Placental pericyte (primary cell): ENCODE measurements at places on chromosomes 12 and 14. TPM values are rescaled to one million over a fixed set of nuclear protein-coding genes. Genes with fewer than 3 reads are reported as not detected.

Gene USP5
- total RNA-seq: 64.3 and 117 TPM in 2 replicates

Gene ARF3
- 74.4 and 88.6 TPM in 2 replicates for total RNA-seq

Gene KRT79
- 0.72 TPM in 1 of 2 replicates, not detected in the other for total RNA-seq

Gene RHOJ
- total RNA-seq: 1.5 and 2.4 TPM in 2 replicates

Gene OTOGL
- under 0.01 and 0.14 TPM in 2 replicates for total RNA-seq

Gene ATG2B
- total RNA-seq: 26.3 and 31.4 TPM in 2 replicates

Gene TEX52
- not detected in 2 replicates for total RNA-seq

Gene PPP1R13B
- 2.0 and 3.4 TPM in 2 replicates for total RNA-seq

Gene DHRS2
- total RNA-seq: not detected in 2 replicates

Gene TDG
- total RNA-seq: 18.6 and 29.9 TPM in 2 replicates
